Naive thymus-derived CD4-positive, alpha-beta T cell (primary cell): ENCODE measurements at places on chromosomes 5 and 9.

DNA sequence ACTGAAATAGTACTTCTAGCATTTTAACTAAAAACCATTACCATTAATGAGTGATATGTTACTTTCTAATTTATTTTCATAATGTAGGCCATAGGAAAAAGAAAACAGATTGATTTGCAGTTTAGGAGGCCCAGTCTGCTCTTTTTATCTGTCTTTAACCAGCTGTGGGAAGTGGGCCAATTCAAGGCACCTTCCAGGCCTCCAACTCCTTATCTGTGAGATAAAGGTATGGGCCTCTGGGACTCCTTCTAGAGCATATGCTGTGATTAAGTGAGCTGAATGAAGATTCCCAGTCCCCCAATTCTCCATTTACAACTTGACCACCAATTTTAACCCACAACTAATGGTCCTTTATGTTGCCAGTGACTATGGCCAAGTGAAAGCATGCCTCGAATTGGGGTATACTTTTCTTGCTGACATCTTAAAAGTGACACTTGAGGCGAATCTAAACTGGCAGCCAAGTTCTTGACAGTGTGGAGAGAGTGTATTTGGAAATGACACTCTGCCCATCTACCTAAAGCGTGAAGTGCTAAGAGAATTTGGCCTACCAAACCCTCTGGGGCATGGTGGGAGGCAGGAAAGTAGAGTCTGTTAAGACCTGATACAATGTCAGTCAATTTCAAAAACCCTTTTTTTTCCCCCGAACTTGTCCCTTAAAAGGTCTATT, 88.3 kb downstream of the PIK3R1 start:
- no peak for DNase-seq

DNA sequence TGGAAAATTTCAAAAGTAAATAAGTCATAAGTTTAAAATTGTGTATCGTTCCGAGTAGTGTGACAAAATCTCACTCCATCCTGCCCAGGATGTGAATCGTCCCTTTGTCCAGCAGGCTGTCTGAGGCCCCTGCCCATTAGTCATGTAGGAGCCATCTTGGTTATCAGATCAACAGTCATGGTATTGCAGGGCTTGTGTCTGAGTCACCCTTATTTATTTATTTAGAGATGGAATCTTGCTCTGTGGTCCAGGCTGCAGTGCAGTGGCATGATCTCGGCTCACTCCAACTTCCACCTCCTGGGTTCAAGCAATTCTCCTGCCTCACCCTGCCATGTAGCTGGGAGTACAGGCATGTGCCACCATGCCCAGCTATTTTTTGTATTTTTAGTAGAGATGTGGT, 30.2 kb downstream of the ITGA2 start:
- no peak for DNase-seq

- no peak for DNase-seq
These were observed 41.5 kb downstream of the ALG2 start for GRCh38 chr9:99180199-99180598.

GRCh38 chr5:126182971-126183695, 240.1 kb upstream of the GRAMD2B start:
- DNase-seq: no peak

- DNase-seq: no peak
These were observed 599.9 kb downstream of the SEMA5A start for GRCh38 chr5:8945972-8946371.

GRCh38 chr9:26243726-26244125, 565.5 kb upstream of the TUSC1 start:
- no peak for DNase-seq

DNA sequence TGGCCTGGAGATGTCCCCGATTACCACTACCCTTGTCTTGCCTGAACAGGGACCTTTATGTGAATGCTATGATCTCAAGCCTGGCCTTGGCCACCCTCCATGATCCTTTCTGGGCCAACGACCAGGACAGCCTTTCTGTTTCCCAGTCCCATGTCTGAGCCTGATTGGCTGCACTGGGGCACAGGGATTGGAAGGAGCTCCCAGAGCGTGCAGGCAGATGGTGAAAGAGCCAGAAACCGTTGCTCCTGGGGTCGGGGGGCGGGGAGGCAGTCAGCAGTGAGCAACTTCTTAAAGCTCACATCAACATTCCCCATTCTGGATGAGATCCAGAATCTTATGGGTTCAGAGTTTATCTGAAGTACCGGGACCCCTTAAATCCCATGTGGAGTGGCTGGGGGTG, 84.4 kb downstream of the INSYN2B start:
- DNase-seq: no peak

DNA sequence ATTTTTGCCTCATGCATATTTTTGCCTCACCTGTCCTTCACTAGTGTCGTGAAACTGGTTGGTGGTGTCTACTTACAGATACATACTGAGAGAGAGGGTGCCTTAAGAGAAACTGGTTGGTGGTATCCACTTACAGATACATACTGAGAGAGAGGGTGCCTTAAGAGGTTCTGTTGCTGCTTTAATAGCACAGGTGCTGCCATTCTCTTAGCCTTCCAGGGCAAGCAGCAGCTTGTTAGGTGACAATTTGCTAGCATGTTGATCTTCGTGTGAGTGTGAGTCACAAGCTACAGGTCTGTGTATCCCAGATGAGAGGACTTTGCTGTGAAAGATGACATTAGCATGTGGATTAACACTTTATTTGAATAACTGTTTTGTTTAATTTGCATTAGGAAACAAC, 1.4 kb downstream of the PTTG1 start:
- no peak for DNase-seq

- no peak for DNase-seq
These were observed 126.6 kb downstream of the NSG2 start for GRCh38 chr5:174172152-174172551.

GRCh38 chr9:92632641-92633040, 37.3 kb downstream of the IPPK start:
- no peak for DNase-seq

- DNase-seq: no peak
These were observed 112.4 kb downstream of the CETN3 start for GRCh38 chr5:90297045-90297764.

DNA sequence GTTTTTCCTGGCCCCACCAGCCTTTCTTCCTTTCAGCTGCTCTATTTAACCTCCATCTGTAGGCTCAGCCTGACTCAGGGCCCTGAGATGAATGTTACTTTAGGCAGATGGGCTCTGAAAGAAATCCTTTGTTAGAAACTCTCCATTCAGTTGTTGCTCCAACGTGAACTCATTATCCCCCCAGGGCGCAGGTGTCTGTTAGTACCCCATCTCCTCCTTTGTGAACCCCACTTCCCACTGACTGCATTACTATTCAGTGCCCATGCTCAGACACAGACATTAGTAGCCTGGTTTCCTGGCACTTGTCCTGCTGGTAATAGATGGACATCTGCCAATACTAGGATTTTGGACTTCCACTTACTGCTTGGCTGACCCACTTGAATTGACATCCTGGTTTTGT, 1271.6 kb downstream of the PTPRD start:
- DNase-seq: no peak

GRCh38 chr9:5301544-5301943, 3.0 kb downstream of the RLN2 start:
- DNase-seq: no peak

DNA sequence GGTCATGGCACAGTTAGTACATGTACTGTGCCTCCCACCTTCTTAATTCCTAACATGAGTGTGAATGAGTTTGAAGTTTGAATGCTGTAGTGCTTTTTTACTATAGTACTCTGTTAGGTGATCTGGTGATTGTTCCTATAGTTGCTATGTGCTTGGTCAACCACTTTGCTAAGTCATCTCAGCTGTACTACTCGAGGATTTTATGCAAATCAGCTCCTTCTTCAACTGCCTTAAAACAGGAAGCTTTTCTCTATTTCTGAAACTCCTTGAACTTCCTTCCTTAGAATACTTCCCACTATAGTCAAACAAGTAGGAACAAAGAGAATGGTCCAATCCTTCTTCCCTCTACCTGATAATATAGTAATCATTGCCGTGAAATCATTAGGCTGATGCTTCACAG, 219.6 kb downstream of the CTNND2 start:
- DNase-seq: no peak

- no peak for DNase-seq
These were observed 336.9 kb downstream of the ENC1 start for GRCh38 chr5:74303578-74303977.

GRCh38 chr9:71519098-71519696, 249.1 kb downstream of the CEMIP2 start:
- DNase-seq: no peak

DNA sequence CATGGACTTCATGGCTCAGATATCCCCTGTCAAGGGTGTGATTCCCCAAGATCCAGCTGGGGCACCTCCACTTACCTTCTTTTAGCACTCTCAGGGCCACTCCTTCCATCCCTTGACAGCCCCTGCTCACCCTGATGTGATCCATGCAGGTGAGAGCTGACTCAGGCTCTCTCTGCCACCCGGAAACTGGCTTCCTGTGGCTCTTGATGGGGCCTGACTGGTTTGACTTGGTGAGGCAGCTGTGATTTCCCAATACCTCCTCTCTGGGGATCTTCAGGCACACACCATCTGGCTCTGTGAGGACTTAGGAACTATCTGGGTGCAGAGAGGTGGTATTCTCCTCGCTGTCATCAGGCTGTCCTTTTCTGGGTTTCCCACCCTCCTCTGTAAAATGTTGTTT, 7.9 kb upstream of the FAT2 start:
- DNase-seq: no peak

DNA sequence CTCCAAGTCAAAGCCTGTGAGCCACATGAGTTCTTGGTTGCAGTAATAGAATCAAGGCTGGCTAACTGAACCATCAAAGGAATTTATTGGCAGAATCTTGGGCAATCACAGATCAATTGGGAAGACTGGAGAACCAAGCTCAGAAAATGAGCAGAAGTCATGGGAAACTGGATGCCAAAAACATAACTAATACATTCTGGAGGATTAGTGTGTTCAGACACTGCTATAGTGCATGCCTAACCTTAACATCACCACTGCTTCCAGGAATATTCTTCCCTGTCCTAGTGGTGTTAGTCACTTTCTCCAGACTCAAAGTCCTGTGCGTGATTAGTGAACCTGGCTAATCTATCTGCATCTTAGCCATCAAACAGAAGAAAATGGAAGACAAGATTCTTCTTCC, 843.7 kb downstream of the EFNA5 start:
- no peak for DNase-seq

DNA sequence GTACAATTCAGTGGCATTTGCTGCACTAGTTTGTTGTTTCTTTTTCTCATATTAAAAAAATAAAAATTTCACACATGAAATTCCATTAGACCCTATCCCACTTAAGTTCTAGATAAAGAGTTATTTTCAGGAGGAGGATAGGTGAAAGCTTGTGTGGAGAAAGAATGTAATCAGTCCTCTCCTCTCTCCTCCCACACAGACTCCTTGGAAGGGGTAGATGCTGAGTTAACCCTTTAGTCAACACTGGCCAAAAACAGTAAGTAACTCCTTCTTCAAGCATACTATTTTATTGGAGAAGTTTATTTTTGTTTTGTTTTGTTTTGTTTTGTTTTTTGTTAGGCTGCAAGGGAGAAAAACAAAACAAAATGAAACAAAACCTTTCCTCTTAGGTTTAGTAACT, 30.6 kb upstream of the LMNB1 start:
- DNase-seq: no peak

DNA sequence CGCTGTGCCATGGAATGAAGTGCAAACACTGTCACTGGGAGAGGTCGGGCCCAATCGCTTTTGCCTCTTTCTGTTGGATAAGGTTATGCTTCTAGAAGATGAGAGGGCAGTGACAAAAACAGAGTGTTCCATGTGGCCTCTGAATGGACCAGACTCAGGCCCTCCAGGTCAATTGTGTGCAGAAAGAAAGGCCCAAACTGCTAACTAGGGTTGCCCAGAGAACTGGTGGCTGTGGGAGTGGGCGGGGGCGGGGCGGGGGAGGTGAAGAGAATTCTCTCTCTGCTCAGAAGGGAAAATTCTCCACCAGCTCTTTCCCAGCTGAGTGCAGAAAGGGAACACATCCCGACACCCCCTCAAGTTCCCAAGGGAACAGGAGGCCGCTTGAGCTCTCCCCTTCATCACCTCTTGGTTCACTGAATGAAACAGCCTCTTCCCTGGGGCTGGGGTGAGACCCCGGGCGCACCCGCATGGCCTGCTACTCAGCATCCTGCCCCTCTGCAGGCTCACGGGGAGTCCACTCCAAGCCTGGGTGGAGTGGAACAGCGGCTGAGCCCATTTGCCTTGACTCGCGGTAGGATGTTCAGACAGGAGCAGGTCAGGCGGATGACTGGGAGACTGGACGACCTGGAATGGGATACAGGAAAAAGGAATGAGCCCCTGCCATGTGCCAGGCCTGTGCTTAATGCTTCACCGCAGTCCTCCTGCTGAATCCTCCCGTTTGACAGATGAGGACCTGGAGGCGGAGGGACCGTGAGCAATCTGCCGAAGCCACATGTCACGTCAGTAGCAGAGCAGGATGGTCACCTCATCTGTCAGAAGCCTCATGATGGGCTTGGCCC, 93.8 kb upstream of the FANCC start:
- no peak for DNase-seq

GRCh38 chr5:149114403-149115312, 26.6 kb upstream of the ABLIM3 start:
- peak; percentile 30 for DNase-seq

DNA sequence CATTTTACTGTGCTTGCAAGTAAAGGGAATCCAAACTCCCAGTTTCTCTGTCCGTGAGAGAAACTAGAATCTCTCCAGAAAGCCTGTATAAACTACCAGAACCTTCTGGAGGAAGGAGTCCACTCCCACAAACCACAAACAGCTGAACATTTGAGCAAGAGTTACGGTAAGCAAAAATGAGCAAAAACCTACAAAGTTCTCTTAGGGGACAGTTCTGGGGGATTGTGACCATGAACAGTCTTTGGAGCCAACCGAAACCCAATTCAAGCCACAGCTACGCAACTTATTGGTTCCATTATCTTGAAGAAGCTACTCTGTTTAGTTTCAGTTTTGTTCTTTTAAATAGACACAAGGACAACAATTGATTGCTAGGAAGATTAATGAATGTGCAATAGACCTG, 330.6 kb downstream of the ASTN2 start:
- DNase-seq: no peak

DNA sequence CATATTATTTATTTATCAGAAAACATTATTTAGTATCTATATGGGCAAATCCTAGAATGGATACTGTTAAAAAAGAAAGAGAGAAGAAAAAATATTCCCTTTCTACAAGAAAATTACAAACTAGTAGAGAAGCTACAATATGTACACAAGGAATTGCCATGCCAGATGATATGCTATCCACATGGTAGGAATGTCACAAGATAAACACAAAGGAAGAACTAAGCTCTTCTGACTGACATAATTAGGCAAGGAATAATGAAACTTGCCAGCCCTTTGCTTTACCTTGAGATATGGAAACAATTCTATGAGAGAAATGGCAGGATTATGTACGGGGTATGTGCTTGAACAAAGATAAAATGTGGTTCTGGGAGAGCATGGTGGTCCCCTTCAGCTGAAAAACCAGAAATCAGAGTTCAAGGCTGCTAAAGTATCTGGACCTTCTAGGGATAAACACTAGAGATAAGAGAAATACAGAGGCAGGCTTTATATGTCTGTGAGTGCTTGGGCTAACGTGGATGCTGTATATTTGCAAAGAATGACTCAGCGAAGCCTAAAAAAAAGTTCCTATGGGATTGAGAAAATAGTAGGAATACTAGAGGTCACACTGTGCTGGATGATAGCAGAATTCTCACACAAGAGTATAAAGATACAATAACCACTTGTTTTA, 451.6 kb downstream of the TLE1 start:
- no peak for DNase-seq
